SHP77 (cell line): ENCODE measurements at places on chromosomes 2 and 18.
A peak's percentile ranks its signal among the peaks of the same experiment; 100 is the strongest.

- DNase-seq = no peak
Observed at GRCh38 chr2:133169274-133169912, 398.9 kb downstream of the NCKAP5 start.

- no peak for DNase-seq
Observed at GRCh38 chr2:151638990-151639389, 95.3 kb downstream of the NEB start.

GRCh38 chr2:16628314-16628713 lies 37.3 kb downstream of the CYRIA start:
- no peak for DNase-seq

- no peak for DNase-seq
Observed at GRCh38 chr18:61503688-61504087, 170.5 kb downstream of the CDH20 start.

- no peak for DNase-seq
Observed at GRCh38 chr2:213046431-213046830, 105.0 kb downstream of the IKZF2 start.

GRCh38 chr18:23115683-23116096 lies 19.6 kb upstream of the CABLES1 start:
- DNase-seq = no peak

- DNase-seq = no peak
Observed at GRCh38 chr18:6374935-6375529, 39.7 kb downstream of the L3MBTL4 start.

DNA sequence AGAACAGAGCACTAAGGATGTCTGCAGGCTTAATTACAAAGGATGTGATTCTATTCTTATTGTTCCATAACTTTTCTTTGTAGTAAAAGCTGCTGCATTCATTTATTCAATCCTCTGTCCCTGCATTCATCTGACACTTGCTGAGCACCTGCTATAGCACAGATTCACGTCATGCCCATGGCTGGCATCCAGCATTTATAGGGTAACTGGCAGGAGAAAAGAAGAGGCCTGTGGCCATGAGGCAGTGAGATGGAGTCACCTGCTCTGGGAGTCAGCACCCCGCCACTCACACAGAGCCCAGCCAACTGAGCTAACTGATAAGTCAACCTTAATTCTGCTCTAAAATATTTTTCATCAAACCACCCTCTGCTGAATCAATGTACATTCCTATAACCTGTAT lies 18.3 kb upstream of the CDC42EP3 start:
- DNase-seq = peak; percentile 91

DNA sequence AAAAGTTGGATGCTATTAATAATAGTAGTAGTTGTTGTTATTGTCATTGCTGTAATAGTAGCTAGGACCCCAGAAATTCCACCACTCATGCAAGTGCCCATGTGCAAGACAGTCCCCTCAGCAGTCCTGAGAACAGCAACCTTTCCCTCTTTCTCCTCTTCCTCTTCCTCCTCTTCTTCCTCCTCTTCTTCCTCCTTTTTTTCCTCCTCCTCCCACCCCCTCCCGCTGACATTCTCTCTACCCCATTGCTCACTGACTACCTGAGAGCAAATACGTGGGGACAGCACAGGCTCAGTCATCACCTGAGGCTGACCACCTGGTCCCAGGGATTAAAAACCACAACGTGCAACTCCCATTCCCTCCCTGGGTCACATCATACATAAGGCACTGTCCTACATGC lies 41.8 kb downstream of the SMAD7 start:
- DNase-seq = no peak

- no peak for DNase-seq
Observed at GRCh38 chr2:114222344-114222743, 220.1 kb upstream of the DPP10 start.

DNA sequence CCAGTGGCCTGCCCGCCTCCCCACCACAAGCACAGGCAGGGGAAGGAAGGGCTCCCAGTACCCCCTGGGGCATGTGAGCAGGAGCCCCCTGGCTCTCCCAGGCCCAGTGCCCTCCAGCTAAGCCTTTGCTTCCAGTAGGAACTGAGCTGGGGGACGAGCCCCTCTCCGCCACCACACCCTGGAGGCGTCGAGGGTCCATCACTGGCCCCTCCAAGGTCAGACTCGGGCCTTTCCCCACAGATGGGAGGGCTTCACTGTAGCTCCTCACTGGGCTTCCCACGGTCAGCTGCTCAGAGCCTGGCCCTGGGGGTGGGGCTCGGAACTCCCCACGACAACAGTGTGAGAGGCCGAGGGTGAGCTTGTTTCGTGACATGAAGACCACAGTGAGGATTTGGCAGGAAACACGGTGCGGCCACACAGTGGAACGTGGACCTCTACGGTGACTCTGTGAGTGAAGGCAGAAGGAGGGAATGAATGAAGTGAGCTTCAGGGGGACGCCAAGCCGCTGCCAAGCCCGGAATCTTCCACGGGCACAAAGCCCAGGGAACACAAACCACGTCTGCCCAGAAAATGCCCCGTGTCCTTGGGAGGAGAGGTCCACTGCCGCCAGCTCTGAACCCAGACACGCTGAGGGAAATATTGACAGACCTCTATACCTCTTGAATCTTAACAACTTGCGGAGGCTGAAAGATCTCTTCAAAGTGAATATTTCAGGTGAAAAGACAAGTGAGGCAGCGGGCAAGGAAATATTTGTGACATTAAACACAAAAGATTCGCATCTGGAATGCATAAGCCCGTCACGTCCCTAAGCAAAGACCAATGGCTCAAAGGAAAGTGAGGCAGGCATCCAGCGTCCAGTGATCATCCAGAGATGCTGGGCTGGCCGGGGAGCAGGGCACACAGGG lies 144.8 kb upstream of the GPC1 start:
- DNase-seq = no peak

- DNase-seq = no peak
Observed at GRCh38 chr2:80007777-80008503, 296.6 kb downstream of the LRRTM1 start.

DNA sequence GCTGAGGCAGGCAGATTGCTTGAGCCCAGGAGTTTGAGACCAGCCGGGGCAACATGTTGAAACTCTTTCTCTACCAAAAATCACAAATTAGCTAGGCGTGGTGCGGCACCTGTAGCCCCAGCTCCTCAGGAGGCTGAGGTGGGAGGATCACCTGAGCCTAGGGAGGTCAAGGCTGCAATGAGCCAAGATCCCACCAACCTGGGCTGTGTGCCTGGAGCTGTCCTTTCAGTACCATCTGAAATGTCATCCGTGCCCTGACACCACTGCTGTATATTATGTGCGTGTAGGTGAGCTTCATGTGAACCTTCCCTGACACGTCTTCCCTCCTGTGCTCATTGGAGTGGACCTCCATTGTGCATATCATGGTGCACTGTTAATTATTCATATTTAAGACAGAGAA lies 84.8 kb upstream of the HNRNPA3 start:
- DNase-seq = no peak

GRCh38 chr2:3208179-3208578 lies 169.4 kb downstream of the EIPR1 start:
- no peak for DNase-seq

DNA sequence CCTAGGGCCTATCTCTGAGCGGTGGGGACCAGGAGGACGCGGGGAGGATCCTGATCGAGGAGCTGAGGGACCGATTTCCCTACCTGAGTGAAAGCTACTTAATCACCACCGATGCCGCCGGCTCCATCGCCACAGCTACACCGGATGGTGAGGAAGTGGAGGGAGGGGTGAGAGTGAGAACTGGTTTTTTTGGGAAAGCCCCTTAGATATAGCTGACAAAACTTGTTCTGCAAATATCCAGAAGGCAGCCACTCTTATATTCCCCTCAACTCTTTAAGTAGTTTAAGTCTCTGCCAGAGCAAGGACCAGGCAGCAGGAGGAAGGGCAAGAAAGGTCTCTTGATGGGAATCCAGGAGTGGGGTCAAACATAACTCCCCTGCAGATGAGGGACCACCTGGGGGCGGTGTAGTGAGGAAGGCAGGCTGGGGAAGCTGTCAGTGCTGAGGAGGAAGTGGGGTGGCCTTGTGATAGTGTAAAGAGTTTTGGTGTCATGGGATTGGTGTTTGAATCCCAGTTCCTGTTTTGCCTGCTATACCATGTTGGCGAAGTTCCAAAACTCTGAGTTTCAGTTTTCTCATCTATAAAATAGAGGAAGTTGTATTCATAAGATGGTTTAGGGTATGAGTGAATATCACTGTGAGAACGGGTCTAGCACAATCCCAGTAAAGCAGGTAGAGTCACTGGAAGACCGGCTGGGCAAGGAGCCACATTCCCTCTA lies 3.4 kb downstream of the NAGK start:
- no peak for DNase-seq

DNA sequence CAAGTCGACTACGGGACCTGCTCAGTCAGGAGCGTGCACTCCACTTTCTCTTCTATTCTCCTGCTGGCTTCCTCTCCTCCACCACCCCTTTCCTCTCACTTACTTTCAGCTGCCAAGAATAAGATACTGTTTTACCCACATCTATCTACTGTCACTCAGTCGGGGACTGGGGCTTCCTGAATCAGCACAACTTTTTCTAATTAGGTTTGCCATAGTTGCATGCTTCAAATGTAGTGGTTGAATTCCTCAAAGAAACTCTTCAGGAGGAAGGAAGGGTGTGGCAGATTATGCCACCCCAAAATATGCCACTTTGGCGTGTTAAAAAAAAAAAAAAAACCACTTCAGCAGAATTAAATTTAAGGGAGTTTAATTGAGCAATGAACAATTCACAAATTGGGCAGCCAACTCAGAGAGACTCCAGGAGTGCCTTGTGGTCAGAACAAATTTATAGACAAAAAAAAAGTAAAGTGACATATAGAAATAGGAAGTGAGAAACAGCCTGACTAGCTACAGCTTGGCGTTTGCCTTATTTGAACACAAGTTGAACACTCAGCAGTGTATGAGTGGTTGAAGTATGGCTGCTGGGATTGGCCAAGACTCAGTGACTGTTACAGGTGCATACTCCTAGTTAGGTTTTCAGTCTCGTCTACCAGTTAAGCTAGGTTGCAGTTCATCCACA lies 32.5 kb upstream of the RMDN2 start:
- DNase-seq = no peak
